Head of caudate nucleus (tissue), 42 donors: ENCODE measurements at places on chromosomes 6 and 20.
A peak's percentile ranks its signal among the peaks of the same experiment; 100 is the strongest.

DNA sequence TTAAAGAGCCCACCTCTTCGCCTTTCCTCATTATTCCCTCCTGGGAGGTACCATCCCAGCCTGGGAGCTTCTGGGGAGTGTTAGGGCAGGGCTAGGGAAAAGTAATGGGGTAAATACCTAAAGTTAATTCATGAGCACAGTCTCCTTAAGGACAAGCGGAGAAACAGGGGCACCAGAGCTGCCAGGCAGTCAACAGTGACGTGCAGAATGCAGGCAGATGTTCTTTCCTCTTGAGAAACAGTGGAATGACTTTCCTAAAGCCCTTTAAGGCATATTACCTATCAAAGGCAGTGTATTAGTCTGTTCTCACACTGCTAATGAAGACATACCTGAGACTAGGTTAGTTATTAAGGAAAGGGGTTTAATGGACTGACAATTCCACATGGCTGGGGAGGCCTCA, 76.3 kb downstream of the RNF144B start:
- no peak for DNase-seq

DNA sequence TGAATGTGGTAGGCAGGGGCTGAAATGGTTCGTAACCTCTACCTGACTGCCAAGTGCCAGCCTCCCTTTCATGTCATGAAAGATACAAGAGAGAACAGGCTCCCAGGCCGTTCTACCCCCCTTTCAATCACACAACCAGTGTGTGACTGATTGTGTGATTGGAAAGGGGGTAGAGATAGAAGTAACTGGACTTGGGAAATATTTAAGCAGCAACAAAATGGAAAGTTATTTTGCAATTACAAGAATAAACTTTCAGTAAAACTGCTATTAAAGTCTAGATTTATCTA, 20.8 kb downstream of the CYP24A1 start:
- no peak for DNase-seq

- DNase-seq, result peak; percentile 93
Measured at GRCh38 chr6:134564705-134565104, 246.8 kb upstream of the SGK1 start.

DNA sequence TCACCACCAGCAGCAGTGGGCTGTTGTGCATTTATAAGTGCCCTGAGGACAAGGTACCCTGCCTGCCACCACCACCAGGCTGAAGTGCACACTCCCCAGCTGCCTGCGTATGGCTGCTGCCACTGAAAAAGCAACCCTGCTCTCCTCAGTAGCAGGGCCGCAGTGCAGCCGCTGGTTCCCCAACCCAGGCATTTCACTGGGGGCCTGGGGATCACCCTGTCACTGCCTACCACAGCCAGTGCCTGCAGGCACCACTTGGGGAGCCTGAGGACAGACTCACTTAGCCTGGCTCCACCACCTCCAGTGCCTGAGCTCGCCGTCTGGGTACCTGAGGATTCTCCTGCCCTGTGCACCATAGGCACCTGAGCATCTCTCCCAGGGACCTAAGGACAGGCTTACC, 215.6 kb downstream of the PACRG start:
- no peak for DNase-seq

- no peak for DNase-seq
Measured at GRCh38 chr6:11275598-11275997, 43.1 kb upstream of the NEDD9 start.

DNA sequence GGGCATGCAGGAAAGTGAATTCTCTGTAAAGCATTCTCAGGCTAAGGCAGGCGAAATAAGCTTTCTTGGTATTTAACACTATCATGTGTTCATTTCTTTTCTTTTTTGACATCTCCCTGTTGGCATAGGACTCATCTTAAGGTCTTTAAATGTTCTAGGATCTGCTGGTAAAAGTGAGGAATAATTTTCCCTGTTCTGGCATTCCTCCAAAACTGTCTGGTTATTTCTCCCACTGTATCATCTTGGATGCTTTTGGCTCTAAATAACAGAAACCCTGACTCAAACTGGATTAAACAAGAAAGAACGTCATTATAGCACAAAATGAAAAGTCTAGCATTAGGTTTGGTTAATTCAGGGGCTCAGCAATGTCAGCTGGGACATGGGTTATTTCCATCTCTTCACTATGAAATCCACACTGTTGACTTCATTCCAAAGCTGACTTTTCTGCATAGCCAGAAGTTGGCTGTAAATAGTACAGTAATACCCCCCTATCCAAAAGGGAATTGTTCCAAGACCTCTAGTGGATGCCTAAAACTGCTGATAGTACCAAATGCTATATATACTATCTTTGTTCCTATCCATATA, 37.9 kb upstream of the SNAP25 start:
- DNase-seq, result no peak

GRCh38 chr20:63703976-63704748, 3.6 kb downstream of the ARFRP1 start:
- no peak for DNase-seq

- DNase-seq, result no peak
Measured at GRCh38 chr6:110493253-110493800, 16.9 kb upstream of the SLC22A16 start.

GRCh38 chr6:89081129-89081422, 525 bp downstream of the PNRC1 start:
- DNase-seq, result no peak

DNA sequence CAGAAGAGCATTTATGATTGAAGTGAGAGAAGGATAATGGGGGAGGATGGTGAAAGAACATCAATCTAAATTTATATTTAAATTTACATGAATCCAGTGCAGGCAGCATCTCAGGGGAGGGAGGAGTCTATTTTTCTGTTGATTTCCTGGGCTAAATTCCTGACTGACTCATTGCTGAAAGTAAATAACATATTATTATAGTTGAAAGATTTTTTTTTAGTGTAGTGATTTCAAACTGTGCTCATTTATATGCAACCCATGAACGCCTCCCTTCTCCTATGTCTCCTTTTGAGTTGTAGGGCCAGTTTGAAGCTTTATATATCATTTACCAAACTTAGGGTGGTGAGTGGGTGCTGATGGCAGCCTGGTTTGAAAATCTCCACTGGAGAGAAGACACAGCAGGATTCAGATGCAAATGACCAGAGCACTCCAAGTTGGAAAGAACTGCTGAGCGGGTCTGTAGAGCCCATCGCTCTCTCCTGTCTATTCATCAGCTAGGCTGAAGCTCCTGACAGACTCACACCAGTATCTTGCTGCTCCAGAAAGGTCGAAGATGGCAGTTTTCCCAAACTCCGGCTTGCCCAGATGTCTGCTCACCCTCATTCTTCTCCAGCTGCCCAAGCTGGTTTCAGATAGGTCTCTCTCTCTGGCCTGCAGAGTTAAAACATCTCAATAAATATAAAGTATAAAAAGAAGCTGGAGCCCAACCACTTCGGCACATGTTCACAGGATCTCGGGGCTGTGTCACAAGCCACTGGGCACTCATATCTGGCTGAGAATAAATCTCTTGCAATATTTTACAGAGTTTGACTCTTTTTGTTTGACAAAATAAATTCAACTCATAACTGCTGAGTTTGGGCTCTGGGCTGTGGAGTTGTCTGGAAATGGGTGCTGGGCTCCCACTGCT, 18.3 kb downstream of the BTN2A1 start:
- no peak for DNase-seq

- no peak for DNase-seq
Measured at GRCh38 chr6:45718871-45719270, 296.8 kb downstream of the CLIC5 start.

DNA sequence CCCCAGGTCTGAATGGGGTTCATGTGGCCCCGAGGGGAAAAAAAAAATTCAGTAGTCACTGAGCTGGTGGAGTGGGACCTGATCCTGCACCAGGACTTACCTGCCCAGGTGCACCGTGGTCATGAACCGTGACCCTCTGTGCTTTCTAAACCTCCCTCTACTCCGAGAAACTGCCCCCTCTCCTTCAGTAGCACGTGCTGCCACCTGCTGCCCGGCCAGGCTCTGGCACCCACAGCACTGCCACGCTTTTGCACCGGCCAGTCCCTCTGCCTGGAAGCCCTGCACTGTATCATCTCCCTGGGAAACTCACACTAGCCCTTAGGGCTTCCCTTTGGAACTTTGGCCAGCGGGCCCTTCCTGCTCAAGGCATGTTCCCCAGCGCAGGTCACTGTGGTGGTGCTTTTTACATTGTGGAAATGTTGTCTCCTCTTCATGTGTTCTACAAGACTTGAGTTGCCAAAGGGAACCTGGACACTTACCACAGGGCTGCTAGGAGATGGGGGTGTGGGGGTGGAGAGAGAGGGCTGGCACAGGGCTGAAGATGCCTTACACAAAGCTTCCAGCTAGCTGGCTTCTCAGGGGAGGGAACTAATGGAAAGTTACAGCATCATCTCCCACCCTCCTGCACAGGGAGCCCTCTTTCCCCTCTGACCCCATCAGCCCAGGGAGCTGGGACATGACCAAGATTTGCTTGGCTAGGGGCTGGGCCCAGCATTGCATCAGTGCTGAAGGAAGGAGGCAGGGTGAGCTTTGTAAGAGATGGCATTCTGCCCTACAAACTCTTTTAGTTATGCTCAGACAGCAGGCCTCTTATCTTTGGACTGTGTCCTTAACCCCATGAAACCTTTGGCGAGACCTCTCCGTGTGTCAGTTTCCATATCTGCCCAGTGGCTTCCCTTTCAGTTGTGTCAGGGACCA, 2.5 kb upstream of the PTPRT start:
- DNase-seq, result peak; percentile 62

DNA sequence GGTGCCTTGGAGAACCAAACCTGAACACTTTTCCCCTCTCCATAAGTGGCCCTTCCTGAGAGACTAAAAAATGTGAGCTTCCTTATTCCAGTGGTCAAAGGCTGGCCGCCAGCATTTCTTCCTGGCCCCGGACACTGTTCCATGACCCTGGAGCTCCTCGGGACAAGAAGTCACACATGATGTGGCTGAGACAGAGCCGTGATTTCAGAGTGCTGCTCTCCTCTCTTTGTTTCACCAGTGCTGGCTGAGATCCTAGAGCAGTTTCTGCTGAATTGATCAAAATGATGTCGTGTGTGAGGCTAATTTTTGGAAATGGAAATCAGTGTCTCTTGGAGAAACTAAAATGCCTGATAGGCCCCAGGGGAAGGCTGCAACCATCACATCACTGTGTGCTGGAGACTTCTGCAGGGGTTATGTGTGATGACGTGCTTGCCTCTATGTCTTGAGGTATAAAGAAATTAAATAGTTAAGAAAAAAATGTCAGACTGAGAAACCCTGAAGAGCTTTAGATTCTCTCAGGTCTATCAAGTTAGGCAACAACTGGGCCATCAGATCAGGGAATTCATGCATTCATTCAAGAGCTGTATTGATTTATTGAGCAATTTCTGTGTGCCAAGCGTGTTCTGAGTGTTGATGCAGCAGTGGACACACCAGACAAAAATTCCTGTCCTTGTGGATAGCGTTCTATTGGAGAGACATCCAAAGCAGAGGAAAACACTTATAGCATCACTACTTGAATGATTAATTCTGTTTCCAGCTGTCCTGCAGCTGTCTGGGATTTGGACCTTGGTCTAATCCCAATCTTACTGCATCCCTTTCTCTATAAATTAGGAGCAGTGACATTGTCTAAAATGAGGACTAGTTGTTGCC, 72.7 kb upstream of the CCN6 start:
- DNase-seq, result no peak

GRCh38 chr6:56004426-56004825, 129.0 kb upstream of the BMP5 start:
- DNase-seq, result no peak

DNA sequence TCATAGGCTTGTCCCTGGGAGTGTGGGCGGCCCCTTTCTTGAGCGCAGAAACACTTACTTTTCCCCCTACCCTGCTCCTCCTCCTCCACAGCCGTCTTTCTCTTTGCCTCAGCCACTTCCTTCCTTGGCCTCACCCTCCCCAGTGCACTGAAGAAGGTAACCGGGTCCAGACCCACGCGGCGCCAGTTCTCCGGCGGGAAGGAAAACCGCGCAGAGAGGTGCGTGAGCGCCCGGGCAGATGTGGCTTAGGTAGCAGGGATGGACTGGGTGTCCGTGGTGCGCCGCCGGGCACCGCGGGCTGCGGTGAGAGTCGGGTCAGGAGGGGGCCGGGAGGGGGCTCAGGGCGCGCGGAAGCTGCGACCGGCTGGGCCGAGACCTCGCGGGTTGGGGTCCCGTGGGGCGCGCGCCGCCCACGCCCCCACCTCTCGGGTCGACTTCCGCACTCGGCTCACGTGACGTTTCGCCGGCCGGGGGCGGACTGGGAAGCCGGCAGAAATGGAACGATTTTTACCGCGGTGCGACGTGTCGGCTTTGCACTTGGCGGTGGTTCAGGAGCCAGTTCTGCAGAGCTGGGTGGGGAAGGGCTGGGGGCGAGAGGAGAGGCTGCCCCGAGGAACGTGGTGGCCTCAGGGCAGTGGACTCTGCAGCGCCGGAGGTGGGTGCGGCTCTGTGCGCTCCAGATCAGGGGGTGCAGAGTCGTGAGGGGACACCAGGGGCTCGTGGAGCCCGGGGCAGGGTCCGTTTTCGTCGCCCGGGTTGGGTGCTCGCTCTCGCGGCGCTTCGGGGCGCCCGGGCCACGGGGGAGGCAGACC, at the start of gene ABRACL:
TSS of gene ABRACL (plus strand) at position 88 of the 812 bp plus-strand sequence. CDS start 5,416 bp downstream, outside the sequence.
- peak; percentile 63 for DNase-seq

DNA sequence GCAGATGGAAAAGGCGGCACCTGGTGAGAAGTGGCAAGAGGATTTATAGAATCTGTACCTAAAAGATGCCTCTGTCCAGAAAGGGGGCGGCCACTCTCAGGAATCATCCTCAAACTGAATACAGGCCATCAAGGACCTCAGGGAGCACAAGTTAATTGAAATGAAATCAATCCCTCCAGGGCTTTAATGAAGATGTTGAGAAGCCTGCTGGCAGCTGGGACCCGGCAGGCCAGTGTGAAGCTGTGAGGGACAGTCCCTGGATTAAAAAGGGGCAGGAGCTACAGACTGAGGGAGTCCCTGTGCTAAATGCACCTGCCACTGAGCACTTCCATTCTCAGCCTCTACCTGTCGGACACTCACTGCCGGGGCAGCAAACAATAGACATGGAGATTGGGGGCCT, 107.7 kb upstream of the GGTLC1 start:
- no peak for DNase-seq

GRCh38 chr20:1299522-1299921, 29.4 kb downstream of the SDCBP2 start:
- no peak for DNase-seq

GRCh38 chr6:38077488-38078030, 258.0 kb downstream of the ZFAND3 start:
- DNase-seq, result no peak

DNA sequence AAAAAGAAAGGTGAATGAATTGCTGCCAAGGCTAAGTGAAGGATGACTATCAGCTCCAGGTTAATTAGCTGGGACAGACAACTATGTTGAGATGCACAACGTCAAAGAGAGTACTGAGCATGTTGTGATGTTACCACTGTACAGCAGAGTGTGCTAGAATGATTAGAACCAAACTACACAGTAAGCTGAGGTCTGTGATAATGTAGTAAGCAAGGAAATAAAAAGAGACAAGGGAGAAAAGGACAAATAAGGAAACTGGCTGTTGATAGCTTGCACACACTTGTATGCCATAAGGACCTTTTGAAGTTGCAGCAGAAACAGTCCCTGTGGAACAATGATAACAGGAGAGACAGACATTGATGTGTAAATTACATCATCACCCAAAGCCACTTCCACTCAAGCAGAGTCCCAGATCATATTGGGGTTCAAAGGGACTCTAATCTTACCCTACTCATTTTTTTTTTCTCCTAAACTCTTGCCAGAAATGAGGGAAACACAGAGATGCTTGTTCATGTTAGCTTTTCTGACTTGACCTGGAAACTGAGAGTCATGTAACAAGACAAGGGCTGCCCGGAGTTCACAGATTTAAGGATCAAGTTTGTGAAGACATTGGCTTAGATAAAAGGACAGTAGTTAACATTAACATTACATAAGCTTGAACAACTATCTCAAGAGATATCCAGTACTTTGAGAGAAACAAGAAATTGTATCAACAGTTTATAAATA, 189.9 kb downstream of the CENPW start:
- DNase-seq, result no peak
